ENCODE measurements at places on chromosomes 13 and 19.

- no peak for DNase-seq
These were observed 140.9 kb downstream of the TBC1D4 start for GRCh38 chr13:75341028-75341427.

GRCh38 chr13:38135592-38135991 is 214.1 kb upstream of the UFM1 start:
- peak; percentile 4 for DNase-seq

- DNase-seq: no peak
These were observed 19.6 kb upstream of the C19orf33 start for GRCh38 chr19:38284422-38284821.

- no peak for DNase-seq
These were observed 115.7 kb upstream of the ZNF536 start for GRCh38 chr19:30256496-30256850.

DNA sequence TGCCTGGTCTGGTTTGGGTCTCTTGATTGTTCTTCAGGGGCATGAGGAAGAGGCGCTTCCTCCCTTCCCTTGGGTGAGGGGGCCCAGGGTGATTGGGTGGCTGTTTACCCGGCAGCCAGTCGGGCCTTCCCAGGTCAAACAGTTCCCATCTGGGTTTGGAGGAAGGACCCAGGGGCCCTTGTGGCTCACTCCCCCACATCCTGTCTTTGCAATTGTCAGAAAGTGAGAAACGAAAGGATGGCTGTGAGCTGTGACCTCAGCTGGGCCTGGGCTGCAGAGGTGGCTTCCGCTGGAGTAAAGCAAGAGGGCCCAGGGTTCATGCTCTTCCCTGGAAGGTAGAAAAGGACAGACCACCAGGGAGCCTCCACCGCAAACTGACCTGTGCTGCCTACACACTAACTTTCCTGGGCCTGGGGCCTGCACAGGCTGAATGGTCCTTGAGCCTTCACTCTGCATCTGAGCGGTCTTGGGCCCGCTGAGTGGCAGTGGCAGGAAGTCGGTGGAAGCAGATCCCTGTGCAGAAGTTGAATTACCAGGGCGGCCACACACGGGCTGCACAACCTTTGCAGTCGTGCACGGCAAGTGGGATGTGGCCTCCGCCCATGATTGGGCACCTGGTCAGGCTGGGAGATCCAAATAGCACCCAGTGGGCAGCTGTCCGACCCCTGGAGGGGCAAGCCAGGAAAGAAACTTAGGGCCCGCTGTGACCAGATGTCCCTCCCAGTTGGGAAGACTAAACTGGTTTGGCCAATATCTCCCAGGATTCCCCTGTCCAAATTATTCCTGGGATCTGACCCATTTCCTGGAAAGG is 5.3 kb upstream of the CD79A start:
- peak; percentile 58 for DNase-seq

- DNase-seq: no peak
These were observed 38.6 kb upstream of the ITM2B start for GRCh38 chr13:48194379-48194754.

DNA sequence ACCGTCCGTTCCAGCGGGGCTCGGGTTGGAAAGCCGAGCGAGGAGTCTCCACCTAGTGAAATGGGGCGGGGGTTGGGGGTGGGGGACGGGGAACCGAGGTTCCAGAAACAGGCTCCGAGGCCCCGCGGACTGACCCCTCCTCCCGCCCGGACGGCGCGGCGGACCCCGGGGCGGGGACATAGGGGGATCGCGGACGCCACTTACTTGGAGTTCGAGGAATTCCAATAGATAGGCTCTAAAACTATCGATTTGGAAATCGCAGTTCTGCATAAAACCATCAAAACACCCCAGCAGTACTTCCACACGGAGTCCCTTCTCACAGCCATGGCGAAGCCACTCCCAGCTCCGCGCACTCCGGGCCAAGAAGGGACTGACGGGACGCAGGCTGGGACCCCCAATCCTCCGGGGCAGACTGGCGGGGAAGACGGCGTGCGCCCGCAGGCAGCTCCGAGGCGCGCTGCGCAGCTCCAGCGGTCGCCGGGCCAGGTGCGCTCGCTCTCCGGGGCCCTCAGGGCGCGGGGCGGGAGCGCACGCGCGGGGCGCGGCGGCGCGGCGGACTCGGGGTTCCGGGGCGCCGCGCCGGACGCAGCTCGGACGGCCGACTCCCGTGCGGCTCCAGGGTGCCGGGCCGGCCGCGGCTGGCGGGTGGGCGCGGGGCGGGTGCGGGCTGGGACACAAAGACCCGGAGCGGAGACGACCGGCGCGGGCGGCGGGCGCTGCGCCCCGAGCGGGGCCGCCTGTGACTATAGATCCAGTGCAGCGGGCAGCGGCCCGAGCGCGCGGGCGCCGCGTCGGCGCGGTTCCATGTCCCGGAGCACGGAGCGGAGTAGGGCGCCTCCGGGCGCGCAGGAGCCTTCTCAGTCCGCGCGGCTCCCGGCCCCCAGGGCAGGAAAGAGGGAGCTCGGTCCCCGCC is 567 bp downstream of the EFNB2 start:
- DNase-seq: peak; percentile 69

- no peak for DNase-seq
These were observed 10.4 kb upstream of the SACS start for GRCh38 chr13:23443878-23444277.

DNA sequence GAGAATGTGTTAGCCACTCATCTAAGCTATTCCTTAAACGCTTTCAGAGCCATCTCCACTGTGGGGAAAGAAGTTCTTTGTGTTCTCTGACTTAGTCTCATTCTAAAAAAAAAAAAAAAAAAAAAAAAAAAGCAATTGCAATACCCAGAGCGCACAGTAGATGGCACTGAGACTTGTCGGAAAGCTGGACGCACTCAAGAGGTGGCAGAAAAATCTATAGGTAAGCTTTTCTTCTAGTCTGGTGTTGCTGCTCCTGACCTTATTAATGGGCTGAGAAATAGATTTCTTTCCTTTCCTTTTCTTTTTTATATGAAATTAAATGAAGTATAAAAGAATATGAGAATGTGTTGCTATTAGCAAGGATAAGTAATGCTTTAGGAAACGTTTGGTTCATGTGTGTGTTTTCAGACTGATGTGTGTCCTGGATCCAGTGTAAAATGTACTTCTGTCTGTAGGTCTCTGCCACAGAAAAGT is 4.7 kb upstream of the GJB2 start:
- DNase-seq: peak; percentile 70

GRCh38 chr19:35447606-35448469 is at the start of gene FFAR2:
Gene FFAR2, plus strand, starts transcription at chr19:35448257. Its CDS starts 1,458 bp downstream, at chr19:35449715.
- no peak for DNase-seq

DNA sequence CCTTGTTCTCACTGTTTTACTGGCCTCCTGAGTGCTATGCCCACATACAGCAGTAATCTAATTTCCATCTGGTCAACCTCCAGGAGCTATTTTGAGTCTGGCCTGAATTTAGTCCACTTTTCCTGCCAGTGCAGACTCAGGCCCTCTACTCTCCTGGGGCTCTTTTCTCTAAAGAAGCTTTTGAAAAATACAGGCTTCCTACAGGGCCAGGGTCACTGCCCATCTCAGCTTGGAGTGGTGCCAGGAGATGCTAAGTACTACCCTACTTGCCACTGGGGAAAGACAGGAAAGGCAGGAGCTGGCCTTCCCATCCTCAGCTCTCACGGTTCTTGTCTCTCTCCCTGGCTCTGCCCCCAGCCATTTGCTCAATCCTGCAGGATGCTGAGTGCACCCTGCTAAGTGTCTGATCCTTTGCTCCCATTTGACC is 101.7 kb upstream of the SERP2 start:
- peak; percentile 36 for DNase-seq

DNA sequence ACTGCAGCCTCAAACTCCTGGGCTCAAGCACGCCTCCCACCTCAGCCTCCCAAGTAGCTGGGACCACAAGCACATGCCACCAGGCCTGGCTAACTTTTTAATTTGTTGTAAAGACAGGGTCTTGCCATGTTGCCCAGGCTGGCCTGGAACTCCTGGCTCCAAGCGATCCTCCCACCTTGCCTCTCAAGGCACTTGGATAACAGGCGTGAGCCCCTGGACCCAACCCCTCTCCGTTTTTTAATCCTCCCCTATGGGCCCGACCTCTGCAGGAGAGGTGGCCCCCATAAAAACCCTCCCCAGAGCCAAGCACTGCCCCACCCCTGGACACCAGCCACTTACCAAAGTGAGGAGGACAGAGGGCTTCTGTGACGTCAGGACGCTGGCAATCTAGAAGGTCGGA is 28.6 kb downstream of the PEPD start:
- no peak for DNase-seq

DNA sequence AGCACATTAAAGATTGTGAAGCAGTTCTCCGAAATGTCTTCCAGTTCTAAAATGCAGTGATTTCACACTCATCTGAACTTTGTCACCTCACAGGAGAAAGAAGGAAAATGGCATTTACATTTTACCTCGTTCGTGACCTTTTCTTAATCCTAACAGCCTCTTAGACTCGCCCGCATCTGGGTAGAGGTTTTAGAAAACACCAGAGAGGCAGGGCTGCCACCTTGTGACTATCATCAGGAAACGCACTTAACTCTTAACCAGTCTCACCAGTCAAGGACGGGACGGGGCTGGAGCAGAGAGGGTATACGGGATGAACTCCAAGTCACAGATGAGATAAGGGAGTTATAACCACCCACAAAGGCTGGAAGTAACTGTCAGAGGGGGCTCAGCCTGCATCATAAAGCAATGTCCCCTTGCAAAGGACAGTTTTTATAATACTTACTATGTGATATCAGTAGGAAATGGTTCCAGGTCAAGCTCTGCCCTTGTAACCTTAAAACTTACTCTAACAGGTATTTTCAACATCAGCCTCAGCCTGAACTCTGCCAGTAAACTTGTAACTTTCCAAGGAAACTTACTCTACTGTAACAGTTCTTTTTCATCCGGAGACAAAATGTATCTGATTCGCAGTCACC is 8.6 kb upstream of the CEACAM6 start:
- peak; percentile 81 for DNase-seq

- no peak for DNase-seq
These were observed 19.1 kb downstream of the WDR88 start for GRCh38 chr19:33150852-33151518.

DNA sequence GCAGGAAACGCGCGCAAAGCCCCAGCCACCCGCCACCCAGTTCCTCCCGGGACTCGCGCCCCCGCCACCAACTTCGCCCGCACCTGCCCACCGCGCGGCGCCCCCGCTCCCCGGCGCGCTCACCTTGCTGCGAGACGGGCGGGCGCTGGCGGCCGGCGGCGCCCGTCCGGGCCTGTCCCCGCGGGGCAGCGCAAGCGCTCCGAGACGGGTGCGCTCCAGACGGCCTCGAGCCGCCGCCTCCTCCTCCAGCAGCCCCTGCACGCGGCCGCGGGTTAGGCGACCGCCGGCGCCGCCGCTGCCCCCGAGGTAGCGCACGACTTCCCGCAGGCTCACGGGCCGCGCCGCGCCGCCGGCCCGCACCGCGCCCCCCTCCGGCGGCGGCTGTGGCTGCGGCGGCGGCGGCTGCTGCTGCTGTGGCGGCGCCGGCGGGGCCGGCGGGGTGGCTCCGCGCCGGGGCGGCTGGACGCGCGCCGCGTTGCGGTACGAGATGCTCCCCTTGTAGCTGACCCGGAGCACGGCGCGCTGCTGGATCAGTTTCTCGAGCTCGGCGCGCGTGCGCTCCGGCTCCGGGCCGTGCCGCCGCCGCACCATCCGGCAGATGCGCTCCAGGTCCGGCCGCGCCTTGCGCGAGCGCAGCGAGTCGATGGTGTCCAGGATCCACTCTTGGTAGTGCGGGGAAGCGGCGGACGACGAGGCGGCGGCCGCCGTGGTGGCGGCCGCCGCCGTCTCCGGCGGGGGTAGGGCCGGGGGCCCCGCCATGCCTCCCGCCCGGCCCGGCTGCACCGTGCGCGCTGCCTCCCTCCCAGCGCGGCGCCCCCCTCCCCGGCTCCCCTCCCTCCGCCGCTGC is 666 bp downstream of the SAMD1 start:
- peak; percentile 76 for DNase-seq

- no peak for DNase-seq
These were observed 141.0 kb upstream of the TMTC4 start for GRCh38 chr13:100815476-100816046.

GRCh38 chr13:58097831-58098230 is 466.3 kb downstream of the PCDH17 start:
- no peak for DNase-seq

- peak; percentile 73 for DNase-seq
These were observed 18.7 kb upstream of the AMER2 start for GRCh38 chr13:25190771-25191170.

DNA sequence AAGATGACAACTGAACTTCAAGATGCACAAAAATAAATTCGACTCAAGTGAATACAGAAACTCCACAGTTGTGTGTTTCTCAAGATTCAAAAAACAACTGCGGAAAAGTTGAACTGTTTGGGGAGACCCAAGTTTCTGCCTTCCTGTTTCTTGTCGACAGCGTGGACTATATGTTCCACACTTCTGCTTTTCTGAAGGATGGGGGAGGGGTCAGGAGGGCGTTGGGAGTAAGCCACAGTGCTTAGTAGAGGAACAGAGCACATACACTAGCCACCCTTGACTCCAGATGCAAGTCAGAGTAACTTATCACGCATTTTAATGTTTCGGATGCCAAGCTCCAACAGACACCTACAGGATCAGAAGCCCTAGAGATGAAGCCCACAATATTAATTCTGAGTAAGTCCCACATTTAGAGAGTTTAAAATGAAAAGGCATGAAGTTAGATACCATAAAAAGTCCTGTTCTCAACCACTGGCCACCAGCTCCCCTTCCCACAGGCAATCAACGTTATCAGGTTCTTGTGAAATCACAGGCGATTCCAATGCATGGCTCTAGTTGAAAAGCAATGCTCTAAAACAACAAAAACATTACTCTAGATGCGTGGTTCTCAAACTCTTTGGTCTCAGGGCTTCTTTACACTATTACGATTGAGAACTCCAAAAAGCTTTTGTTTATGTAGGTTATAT is 4.2 kb downstream of the TUBGCP3 start:
- DNase-seq: no peak

GRCh38 chr13:106291006-106291405 is 244.5 kb downstream of the EFNB2 start:
- no peak for DNase-seq

DNA sequence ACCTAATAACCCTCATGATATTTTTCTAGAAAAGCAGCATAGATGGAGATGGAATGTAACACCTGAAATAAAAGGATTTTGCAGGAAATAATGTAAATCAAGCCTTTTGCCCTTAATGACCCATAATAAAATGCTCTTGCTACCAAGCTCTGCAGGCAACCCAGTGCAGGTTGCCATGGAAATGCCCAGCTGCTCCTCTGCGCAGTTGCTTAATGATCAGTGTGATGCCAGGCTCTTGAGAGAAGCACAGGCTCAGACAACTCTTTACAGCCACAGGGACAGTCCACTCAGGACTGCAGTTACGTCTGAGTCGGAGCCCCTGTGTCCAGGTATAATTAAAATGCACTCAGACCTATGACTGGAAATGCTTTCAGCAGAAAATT is 165.5 kb downstream of the LACC1 start:
- DNase-seq: no peak

DNA sequence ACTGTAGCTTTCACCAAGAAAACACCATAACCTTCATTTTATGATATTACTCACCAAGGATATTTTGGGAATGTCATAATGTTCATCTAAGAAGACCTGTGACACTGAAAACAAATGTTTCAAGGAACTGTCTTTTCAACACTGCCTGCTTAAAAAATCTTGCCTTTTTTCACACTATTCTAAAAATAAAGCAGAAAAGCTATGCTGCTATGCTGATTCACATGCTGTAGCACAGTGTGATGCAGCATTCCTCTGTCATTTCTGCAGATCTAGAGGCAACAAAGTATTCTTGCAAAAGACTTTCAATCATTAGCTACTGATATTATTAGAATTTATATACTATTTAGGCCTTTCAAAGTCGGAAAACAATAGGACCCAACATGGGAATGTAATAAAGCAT is 525.7 kb downstream of the UQCRFS1 start:
- DNase-seq: no peak

Measured in NCI-H82 (cell line).